GM23248 (cell line): ENCODE measurements at places on chromosomes 4 and X. TPM values are rescaled to one million over a fixed set of nuclear protein-coding genes. Genes with fewer than 3 reads are reported as not detected.

Gene EPGN
- total RNA-seq: 0.86 TPM in 1 of 2 replicates, not detected in the other

Gene NSUN7
- total RNA-seq: not detected in 2 replicates

Gene PDLIM3
- 0.25 TPM in 1 of 2 replicates, not detected in the other for total RNA-seq

Gene GLRA3
- not detected in 2 replicates for total RNA-seq

Gene AIFM1
- total RNA-seq: 14.4 and 14.6 TPM in 2 replicates

Gene MAGEE2
- total RNA-seq: not detected in 2 replicates

Gene EFNB1
- 12.6 and 15.8 TPM in 2 replicates for total RNA-seq

Gene RGN
- 1.6 and 6.2 TPM in 2 replicates for total RNA-seq

Gene UCHL1
- 443 and 525 TPM in 2 replicates for total RNA-seq

Gene ADH1A
- not detected in 2 replicates for total RNA-seq

Gene ZFYVE28
- total RNA-seq: 8.9 and 9.6 TPM in 2 replicates

Gene NEXMIF
- total RNA-seq: not detected in 2 replicates

Gene GNRHR
- total RNA-seq: not detected in 2 replicates

Gene SLC39A8
- total RNA-seq: 3.2 and 3.7 TPM in 2 replicates

Gene SLC6A14
- not detected in 2 replicates for total RNA-seq

Gene CCDC110
- 0.22 and 0.38 TPM in 2 replicates for total RNA-seq
